ELR (cell line): ENCODE measurements at places on chromosomes 12 and 14.

- no peak for DNase-seq
Measured at GRCh38 chr12:131537267-131537958, 173.5 kb upstream of the SFSWAP start.

- DNase-seq = peak; percentile 36
Measured at GRCh38 chr12:39368096-39368495, 74.8 kb downstream of the KIF21A start.

DNA sequence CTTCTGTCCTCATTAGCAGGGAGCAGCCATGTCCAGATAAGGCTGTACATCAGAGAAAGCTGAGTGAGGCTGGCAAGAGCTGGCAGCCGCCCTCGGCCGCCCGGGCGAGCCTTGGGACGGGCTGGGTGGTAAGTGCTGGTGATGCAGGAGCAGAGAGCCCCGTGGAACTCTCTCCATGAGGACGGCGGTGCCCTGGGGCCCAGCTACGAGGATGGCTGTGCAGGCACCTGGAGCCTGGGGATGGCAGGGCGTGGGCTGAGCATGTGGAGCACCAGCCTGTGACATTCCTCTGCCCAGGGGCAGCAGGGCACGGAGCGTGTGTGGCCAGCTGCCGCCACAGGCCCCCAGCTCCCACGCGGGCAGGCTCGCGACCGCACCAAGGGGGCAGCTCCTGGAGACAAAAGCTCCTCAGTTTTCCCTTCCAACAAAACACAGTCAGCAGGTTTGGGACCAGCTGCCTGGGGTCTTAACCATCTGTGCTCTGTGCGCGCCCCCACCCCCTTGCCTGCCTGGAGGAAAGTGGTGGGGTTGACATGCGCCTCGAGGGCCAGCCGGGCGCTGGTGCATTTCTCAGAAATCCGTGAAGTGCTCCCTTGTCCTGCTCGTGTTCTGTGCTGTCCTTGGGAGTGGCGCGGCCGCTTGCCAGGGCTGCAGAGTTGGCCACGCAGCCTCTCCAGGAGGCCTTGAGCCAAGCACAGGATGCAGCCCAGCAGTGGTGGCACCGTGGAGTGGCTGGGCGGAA lies 21.4 kb downstream of the PACS2 start:
- DNase-seq = no peak

DNA sequence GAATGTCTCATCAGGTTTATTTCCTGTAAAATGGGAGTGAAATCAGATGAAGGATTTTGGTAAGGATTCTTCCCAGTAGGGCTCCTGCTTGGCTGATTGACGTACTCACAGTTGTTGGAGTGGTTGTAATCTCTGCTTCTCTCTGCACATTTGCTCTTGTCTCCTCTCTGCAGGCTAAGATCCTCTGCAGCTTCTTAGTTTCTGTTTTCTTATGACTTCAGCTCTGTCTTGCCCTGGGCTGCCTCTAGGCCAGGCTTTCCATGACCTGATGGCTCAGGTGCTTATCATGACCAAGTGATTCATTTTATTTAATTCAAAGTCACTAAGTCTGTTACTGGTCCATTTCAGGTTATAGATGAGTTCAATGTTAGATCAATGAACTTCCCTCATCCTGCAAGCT lies 394.5 kb upstream of the DDHD1 start:
- no peak for DNase-seq

DNA sequence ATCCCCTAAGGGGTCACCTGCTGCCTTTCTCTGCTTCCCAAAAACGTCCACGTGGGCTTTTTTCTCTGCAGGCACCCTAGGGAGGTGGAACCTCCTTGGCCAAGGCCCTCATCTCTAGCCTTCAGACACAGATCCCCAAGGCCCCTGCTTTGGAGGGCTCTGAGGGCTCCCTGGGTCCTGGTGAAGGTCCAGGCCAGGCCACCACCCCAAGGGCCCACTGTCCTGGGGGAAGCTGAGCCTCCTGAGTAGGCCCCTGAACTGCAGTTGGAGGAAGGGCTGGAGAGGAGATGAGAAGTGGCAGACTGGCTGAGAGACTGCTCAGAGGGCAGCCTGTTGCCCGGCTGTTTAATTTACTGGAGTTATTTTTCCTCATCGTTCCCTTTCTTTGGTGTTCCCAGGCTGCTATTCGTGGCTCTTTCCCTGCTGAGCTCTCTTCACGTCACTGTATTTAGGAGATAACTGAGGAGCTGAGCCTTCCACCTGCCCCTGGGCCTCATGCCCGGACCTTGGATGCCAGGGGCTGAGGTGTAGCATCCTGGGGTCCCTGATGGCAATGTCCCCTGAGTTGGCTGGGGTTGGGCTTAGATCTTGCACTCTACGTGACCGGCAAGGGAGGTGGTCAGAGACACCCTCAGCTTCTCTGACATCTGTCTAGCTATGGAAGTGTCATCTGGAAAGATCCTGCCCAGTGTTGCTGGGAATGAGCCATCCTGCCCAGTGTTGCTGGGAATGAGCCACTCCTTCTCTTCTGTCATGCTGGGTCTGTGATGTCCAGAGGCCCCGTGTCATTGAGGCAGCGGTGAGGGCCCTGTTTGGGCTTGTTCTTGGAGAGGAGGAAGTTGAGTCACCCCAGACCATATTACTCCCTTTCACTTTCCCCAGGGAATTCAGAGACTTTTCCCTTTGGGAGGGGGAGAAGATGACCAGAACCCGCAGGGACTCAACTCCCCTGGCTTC lies 139.8 kb downstream of the TSPAN9 start:
- peak; percentile 93 for DNase-seq

DNA sequence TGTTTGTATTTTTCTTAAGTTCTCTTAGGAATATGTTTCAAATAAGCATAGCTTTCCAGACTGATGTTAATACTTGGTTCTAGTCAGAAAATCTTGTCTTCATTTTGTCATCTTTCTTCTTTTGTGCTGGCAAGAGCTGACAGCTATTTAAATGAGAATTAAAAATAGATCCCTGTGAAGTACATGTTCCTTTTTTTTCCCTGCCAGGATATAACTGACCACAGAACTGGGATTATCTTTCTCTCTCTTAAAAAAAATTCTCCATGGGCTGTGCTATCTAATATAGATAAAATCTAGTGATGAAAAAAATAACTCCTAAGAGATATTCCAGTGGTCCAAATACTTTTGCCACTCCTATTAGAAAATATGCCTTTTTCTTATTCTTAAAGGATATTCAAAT lies 163.4 kb downstream of the AKAP6 start:
- DNase-seq = no peak

- DNase-seq = peak; percentile 19
Measured at GRCh38 chr12:92973614-92974013, 44.5 kb upstream of the EEA1 start.

DNA sequence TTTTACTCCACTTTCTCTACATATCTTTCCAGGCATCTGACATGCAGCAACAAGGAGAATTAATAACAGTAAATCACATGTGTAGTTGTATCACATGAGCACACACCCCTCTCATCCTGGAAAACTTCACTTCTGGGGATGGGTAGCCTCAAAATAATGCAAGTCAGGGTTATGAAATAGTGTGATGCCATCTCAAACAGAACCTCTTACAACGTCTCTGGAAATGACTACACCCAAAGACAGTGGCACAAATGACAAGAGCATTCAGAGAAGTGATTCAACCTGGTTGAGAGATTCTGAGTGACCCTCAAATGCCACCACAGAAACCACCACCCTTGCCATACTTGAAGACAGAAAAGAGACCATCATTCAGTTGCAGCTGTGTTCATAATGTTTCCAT lies 2.8 kb downstream of the DIO2 start:
- DNase-seq = no peak

DNA sequence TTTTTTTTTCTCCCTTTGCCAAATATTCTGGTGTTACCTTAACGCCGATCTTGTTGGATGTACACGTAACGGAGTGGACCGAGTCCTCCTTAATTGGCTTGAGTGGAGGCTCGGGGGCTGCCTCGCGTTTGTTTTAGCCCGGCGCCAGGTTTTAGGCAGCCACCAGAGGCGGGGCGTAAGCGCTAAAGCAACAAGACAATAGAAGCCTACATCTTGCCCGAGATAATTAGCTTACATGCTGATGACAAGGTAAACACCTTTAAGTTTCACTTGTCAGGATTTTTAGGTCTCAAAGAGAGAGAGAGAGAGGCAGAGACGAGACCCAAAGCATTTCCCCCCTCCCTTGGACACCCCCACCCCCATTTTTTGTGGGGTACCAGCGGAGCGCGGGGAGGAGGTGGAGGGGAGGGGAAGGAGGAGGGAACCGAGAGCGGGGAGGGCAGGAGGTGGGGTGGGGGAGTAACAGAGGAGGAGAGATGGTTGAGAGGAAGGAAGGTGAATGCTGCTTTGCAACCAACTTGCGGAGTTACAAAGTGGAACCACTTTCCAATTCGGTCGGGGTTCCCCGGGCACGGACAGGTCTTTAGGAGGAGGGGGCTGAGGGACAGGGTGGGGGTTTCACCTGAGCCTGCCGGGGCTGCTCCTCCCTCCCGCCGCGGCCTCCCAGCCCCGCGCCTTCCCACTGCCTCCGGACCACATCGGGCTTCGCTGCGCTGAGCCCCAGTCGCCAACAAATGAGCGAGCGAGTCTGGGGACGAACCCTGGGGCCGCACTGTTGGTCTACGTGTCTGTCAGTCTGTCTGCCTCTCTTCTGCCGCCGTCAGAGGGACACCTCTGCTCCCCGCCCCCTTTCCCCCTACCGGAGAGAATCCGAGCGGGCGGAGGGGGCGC lies at the start of gene NKX2-1:
Gene NKX2-1, minus strand, starts transcription at position 802 of the 891 bp plus-strand sequence. Its CDS starts 103 bp downstream, at position 699.
- DNase-seq = no peak

GRCh38 chr14:79437951-79438350 lies 773.4 kb downstream of the DIO2 start:
- DNase-seq = no peak

- no peak for DNase-seq
Measured at GRCh38 chr14:97581016-97581415, 783.8 kb downstream of the VRK1 start.

GRCh38 chr14:50001999-50002925 lies 109.4 kb downstream of the ARF6 start:
- DNase-seq = no peak

DNA sequence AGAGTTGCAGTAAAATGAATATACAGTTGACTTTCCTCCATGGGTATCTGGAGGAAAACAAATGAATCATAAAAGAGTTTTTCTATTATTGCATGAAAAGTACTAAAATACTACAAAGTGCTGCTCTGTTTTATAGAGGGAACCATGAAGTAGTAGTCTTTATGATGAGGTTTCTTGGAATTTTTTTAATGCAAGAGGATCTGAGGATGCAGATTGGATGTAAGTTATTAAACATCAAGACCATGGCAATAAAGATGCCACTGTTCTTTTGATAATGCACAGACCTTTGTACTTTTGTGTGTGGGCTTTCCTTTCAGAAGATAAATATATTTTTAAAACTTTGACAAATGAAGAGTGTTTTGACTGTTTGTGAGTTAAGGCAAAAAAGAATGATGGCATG lies 87.5 kb downstream of the DACT1 start:
- no peak for DNase-seq

DNA sequence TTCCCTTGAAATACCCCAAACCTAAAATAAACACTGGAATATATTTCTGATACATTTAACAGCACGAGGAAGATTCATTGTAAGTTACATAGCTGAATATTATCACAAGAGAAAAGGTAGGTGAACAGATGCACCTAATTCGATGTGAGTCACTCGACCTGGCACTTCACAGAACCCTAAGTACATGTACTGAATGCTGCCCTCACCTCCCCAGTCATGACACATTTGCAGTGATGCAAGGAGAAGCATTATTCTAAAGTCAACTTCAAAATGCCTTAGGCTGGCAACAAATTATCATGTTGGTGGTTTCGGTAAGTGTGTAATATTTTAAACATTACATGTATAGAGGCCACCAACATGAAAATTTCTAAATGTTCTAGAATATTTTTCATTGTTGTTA lies 35.2 kb upstream of the TMTC2 start:
- DNase-seq = no peak

- DNase-seq = no peak
Measured at GRCh38 chr14:99191395-99192027, 80.5 kb downstream of the BCL11B start.

DNA sequence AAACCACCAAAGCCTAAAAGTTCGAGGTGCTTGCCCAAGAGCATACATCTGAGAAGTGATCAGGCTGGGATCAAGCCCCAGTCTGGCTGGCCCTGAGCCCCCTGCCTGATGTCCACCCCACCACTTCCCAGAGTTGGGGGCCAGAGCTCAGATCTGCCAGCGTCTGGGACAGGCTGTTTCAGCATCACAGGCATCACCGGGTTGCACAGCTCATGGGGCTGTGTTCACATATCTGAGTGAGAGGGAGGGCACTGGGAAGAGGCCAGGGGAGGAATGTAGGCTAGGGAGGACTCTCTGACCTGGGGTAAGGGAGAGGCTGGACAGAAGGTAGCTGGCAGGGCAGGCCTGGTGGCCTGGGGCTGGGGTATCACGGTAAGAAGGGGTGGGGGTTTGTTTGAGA lies 6.0 kb downstream of the TGM1 start:
- DNase-seq = no peak
